A549 treated with ZK216348 at 1 μM for 4 hours (cell line): ENCODE measurements at places on chromosomes 1 and 21. TPM values are rescaled to one million over a fixed set of nuclear protein-coding genes. Genes with fewer than 3 reads are reported as not detected.

The IQGAP3 gene
- 12.3 to 21.4 TPM (median 19.1 TPM) in 5 replicates for total RNA-seq

The EXO5 gene
- total RNA-seq, result 3.2 to 5.1 TPM (median 4.0 TPM) in 5 replicates

The IVL gene
- total RNA-seq, result 0.15 TPM in 1 of 5 replicates, not detected in the others

The TMEM51 gene
- 29.9 to 38.0 TPM (median 35.7 TPM) in 5 replicates for total RNA-seq

The PLA2G2C gene
- total RNA-seq, result not detected in 5 replicates

The PRR9 gene
- not detected in 5 replicates for total RNA-seq

The ENO1 gene
- total RNA-seq, result 2,803 to 3,078 TPM (median 2,890 TPM) in 5 replicates

The KCNE2 gene
- total RNA-seq, result not detected in 5 replicates

The KNCN gene
- not detected in 5 replicates for total RNA-seq

The CTBS gene
- 3.3 to 7.3 TPM (median 6.0 TPM) in 5 replicates for total RNA-seq

The CTSE gene
- total RNA-seq, result not detected in 5 replicates

The TSPEAR gene
- not detected in 5 replicates for total RNA-seq

The AVPR1B gene
- total RNA-seq, result not detected in 5 replicates

The CHAF1B gene
- 10.5 to 13.3 TPM (median 11.6 TPM) in 5 replicates for total RNA-seq

The AMY1A gene
- not detected in 5 replicates for total RNA-seq

The EXTL1 gene
- total RNA-seq, result 0.05 TPM in 1 of 5 replicates, not detected in the others

The FAM151A gene
- total RNA-seq, result 0.12 to 0.15 TPM in 2 of 5 replicates, not detected in the others

The BSND gene
- total RNA-seq, result not detected in 5 replicates

The SLAMF7 gene
- total RNA-seq, result 1.1 to 2.9 TPM (median 1.4 TPM) in 5 replicates

The MPZ gene
- total RNA-seq, result 0.21 to 0.57 TPM (median 0.45 TPM) in 4 of 5 replicates, not detected in the other

The RAB7B gene
- 1.0 to 1.8 TPM (median 1.3 TPM) in 5 replicates for total RNA-seq

The SUSD4 gene
- 0.19 to 0.79 TPM (median 0.72 TPM) in 5 replicates for total RNA-seq

The HFM1 gene
- not detected in 5 replicates for total RNA-seq

The SERTAD4 gene
- total RNA-seq, result 0.59 to 2.1 TPM (median 0.84 TPM) in 5 replicates

The TLR5 gene
- total RNA-seq, result 0.09 to 0.49 TPM (median 0.18 TPM) in 4 of 5 replicates, not detected in the other

The SOX13 gene
- 11.4 to 24.2 TPM (median 19.0 TPM) in 5 replicates for total RNA-seq

The CRP gene
- total RNA-seq, result not detected in 5 replicates

The ILDR2 gene
- total RNA-seq, result 0.02 TPM in 1 of 5 replicates, not detected in the others

The HHAT gene
- 1.6 to 2.3 TPM (median 1.7 TPM) in 5 replicates for total RNA-seq

The TEX38 gene
- total RNA-seq, result not detected in 5 replicates

The TCEA3 gene
- 0.42 to 0.72 TPM (median 0.46 TPM) in 4 of 5 replicates, not detected in the other for total RNA-seq
